ENCODE measurements at places on chromosomes 5 and 9.

- DNase-seq, result peak; percentile 49
Observed at GRCh38 chr5:80125962-80126480, 90.9 kb downstream of the THBS4 start.

- no peak for DNase-seq
Observed at GRCh38 chr9:121160025-121160424, 41.6 kb downstream of the RAB14 start.

DNA sequence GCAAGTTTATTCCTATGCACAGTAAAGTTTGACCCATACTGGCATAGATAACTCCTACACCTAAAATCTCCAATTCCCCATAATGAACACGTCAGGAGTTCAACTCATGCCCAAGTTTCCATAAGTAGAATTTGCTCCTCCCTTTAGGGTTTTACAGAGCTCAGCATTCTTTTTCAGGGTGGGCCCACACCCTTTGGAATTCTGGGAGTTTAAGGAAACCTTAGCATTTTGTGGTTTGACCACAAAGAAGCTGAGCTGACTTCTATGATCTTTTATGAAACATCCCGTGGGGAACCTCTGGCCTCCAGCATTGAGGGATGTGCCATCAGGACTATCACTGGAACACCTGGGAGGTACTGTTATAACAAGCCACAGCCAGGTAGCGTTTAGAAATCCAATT is 220.6 kb upstream of the MAP3K1 start:
- DNase-seq, result peak; percentile 63

GRCh38 chr9:134585021-134585561 is 56.5 kb upstream of the COL5A1 start:
- no peak for DNase-seq

DNA sequence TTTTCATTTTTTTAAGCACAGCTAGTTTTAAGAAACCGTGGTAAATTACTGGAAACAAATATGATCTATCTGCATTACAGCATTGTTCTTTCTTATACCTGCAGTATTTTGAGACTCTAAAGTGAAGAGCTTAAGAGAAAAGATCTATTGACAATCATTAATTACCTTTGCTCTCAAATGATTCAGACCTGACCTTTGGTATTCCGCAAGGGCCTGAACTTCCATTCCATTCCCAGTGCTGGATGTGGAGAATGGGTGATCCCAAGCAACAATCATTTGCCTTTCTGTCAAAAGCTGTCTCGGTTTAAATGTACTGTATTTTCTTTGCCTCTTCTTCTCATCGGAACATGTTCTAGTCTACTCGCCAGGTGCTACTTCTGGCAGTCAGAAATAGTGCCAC is 18.9 kb downstream of the NREP start:
- no peak for DNase-seq

DNA sequence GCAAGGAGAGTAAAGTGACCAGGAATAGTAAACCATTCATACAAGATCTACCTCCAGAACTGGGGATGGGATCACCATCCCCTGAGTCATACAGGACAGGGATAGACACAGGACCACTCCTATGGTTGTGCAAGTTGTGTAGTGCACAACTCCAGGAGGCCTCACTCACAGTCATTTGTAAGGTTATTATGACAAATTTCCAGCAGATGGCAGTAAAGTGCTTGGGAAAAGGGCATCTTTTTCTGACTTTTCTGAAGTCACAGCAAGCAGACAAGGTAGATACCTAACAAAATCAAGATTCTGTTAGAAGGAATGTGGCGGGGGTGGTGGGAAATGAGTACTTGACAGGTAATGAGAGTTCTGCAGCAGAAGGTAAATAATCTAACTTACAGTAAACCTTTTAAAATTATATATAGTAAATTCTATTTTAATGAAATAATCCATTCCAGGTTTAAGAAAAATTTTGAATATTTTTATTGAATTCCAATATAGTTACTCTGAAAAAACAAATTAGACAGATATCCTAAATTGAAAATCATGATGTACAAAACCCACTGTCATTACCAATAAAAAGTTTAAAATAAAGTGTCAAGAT is 16.7 kb upstream of the KIF27 start:
- DNase-seq, result peak; percentile 74

GRCh38 chr5:14965815-14966214 is 94.2 kb upstream of the ANKH start:
- DNase-seq, result no peak

DNA sequence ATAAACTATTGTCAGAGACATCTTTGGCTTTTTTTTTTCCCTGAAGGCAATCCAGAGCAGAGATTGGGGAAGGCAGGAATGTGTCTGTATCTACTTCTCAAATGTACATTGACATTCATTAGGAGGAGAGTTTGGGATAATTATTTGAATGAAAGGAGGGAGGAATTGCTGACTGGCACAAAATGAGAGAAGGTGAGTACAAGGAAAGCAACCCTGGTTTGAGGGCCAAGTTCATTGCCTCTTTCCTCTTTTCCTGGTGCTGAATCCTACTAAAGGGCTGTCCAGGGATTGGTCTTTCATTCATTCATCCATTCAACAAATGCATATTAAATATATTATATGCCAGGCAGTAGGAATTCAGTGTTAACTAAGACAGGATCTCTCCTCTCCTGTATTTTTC is 18.8 kb upstream of the ANKHD1 start:
- no peak for DNase-seq

DNA sequence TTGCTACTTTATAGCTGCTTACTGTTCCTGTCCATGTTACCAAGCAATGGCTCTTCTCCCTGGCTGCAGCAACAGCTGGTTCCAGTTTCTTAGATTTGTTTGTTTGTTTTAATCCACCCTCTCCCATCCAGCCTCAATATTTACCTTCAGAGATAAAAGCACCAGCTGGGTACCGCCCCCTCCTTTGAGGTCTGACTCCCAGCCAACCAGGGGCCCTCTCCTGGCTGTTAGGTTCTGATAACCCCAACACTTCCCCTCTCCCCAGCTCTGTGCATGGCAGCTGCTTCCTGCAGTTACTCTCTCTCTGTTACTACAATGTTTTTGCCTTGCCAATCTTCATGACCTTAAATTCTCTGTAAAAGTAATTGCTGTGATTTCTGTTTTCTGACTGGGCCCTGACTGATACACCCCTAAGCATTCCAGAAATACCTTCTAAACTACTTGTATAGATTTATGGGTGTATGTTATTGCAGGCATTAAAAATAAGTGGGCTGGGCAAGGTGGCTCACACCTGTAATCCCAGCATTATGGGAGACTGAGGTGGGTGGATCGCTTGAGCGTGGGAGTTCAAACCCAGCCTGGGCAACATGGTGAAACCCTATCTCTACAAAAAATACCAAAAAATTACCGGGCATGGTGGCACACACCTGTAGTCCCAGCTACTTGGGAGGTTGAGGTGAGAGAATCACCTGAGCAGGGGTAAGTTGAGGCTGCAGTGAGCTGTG is 2.6 kb upstream of the GCNT1 start:
- DNase-seq, result peak; percentile 97

DNA sequence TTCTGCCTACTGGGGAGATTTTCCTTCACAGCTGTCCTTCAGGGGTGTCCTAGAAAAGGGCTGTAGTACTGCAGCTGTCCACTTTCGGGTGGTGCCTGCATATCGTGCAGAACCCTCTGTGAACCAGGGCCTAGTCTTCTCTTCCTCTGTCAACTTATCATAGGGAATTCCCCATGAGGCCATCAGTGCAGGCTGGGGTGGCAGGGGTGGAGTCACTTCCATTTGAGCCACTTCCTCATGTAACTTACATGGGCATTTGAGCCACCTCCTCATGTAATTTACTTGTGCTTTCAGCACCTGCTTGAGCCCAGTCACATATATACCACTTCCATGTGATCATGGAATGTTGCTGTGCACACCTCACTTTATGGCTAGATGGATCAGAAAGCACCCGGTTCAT is 742.0 kb upstream of the RGMB start:
- no peak for DNase-seq

GRCh38 chr9:134433101-134433500 is 106.8 kb downstream of the RXRA start:
- DNase-seq, result peak; percentile 42

DNA sequence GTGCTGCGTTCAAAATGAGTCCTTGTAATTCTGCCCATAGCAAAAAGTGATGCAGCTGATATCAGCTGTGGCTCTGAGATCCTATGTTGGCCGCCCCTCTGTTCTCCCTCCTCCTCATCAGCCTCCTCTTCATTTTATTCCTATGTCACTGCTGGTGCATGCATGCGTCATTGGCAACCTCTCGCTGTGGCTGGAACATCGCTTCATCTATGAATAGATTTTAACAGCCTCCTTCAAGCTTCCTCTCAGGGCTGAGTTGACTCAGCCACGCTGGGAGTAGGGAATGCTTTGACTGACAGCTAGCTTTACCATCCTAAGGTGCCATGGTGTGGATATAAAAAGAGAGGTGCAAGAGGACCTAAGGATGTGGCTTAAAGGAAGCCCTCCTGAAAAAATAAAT is 303.5 kb downstream of the PLK2 start:
- peak; percentile 4 for DNase-seq

DNA sequence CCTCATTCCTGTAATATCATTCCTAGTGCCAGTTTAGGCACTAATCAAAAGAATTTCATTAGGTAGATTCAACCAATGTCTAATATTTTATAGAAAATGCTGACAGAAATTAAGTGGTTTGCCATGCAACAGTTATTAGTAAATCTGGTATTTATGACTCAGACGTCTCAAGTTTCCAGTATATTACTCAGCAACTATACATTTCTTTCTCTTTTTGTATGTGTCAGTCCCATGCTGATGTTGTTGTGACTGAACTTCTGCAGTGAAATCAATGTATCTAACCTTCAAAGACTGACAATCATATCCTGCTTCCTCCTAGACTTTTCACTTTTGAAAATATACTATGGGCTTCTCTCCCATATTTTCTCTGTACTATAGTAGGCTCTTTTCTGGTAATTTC is 822.5 kb downstream of the NR2F1-AS1 start:
- peak; percentile 41 for DNase-seq

DNA sequence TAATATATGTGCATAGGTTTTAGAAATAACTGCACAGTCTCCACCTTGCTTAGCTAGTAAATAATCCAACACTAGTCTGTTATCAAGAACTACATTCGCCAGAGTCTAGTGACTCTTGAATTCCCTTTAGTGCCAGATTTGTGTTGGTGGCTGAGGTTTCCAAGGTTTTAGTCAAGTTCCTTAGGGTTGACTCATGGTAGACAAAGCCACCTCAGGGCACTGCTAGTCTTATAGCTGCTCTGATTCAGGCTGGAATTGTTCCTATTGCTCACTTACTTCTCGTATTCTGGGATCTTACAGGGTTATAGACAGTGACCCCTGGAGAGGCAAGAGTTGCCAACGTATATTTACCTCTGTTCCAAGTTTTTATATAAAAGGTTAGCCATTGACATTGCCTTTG is 1369.8 kb upstream of the CDH9 start:
- peak; percentile 1 for DNase-seq

DNA sequence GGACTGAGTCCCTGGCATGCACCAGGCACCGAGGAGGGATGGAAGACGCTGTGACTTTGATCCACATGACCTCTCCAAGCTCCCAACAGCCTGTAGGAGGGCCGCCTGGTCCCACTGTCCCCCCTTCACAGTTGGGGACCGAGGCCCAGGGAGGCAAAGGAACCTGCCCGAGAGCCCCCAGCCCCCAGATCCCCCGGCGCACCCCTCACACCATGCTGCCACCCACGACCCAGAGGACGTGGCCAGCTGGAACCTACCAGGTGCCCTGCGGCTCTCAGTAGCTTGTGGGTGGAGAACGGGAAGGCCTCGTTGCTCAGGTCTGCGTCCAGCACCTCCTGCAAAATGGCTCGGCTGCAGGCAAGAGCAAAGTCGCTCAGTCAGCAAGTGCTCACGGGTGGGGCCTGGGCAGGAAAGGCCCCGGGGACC is 48.8 kb downstream of the DBH start:
- no peak for DNase-seq

DNA sequence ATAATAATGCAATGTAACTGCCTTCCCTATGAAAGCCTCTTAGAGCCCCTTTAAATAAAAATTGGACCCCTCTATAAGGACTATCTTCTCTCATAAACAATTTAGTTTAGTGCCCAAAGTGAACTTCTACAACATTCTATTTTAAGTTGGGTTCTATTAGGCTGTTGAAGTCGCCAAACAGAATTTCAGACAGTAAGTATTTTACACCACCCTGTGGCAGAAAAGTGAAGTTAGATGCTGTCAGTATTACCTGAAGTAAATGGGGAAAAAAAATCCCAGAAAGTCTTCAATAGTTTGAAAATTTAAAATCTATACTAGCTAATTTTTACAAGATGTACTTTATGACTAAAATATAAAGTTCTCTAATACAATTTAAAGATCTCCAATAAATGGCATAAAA is 29.5 kb downstream of the CAAP1 start:
- DNase-seq, result peak; percentile 15

- peak; percentile 70 for DNase-seq
Observed at GRCh38 chr5:16656561-16657191, 39.9 kb upstream of the RETREG1 start.

GRCh38 chr5:151663617-151664293 is 23.0 kb downstream of the SPARC start:
- peak; percentile 44 for DNase-seq

DNA sequence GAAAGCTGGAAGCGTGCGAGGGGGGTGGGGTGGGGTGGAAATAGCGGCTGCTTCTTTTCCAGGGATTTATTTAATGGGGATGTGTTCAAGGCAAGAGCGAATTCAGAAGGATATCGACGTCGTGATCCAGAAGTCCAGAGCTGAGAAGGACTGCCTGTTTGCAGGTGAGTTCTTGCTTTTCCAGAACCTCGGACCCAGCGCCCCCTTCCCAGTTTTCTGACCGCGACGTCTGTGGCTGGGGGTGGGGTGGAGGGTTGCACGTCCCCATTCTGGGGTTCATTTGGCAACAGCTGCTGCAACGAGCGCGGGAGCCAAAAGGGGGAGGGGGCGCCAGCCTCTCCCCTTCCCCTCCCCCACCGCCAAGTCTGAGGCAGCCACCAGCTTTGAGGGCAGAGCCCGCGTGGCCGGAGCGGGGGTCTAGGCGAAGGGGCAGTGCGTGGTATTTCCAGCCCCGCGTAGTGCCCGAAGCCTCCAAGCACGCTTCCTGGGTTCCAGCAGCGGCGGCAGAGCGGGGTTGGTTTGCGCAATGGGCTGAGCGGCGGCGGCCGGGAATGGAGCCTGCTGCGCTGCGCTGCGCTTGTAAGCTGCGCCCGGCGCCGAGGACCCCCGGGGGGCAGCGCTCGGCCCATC is 701 bp downstream of the PARP8 start:
- DNase-seq, result peak; percentile 67

DNA sequence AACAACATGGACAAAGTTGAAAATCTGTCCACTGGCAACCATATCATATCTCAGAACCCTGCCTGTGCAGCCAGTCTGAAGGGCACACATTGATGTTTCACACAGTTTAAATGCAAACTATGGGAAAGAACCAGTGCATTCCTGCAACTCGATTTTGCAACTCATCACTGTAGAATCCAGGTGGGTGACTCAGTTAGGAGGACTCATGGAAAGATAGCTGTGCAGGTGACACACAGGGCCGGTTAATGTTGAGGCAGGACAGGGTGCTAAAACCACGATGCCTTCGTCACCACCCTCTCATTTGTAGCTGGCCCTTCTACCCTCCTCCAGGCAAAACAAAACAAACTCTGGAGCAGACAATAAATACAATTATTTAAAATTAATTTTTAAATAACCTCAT is 62.8 kb downstream of the TLE1 start:
- no peak for DNase-seq

Data from fibroblast of villous mesenchyme (primary cell).